ENCODE measurements at places on chromosomes 3 and 15.

- no peak for DNase-seq
Observed at GRCh38 chr15:78302579-78303312, 3.3 kb upstream of the SKIC8 start.

GRCh38 chr3:32733631-32734229 lies 48.7 kb downstream of the CNOT10 start:
- DNase-seq = peak; percentile 15

- DNase-seq = no peak
Observed at GRCh38 chr3:30353711-30354467, 252.5 kb upstream of the TGFBR2 start.

- no peak for DNase-seq
Observed at GRCh38 chr3:46866720-46867549, 3.7 kb upstream of the MYL3 start.

DNA sequence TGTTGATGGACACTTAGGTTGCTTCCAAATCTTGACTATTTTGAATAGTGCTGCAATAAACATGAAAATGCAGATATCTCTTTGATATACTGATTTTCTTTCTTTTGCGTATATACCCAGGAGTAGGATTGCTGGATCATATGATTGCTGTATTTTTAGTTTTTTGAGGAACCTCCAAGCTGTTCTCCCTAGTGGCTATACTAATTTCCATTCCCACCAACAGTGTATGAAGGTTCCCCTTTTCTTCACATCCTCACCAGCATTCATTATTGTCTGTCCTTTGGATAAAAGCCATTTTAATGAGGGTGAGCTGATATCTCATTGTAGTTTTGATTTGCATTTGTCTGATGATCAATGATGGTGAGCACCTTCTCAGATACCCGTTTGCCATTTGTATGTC lies 12.5 kb downstream of the PATL2 start:
- no peak for DNase-seq

DNA sequence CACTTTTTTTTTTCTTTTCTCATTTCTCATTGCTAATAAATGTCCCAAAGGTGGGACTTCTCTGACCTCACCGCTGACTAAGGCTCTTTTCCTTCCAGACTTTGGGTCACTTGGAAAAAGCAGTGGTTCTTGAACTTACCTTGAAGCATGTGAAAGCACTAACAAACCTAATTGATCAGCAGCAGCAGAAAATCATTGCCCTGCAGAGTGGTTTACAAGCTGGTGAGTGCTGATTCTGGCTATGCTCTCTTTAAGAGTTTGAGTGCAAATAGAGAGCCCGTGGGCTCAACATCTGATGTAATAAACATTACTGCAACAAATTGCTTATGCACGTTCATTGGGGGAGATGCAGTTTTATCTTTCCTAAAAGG lies 2.0 kb downstream of the BHLHE40 start:
- DNase-seq = no peak

- DNase-seq = no peak
Observed at GRCh38 chr15:43370310-43370974, 401 bp downstream of the ZSCAN29 start.

- DNase-seq = no peak
Observed at GRCh38 chr3:83662381-83662960, 1296.3 kb upstream of the CADM2 start.

DNA sequence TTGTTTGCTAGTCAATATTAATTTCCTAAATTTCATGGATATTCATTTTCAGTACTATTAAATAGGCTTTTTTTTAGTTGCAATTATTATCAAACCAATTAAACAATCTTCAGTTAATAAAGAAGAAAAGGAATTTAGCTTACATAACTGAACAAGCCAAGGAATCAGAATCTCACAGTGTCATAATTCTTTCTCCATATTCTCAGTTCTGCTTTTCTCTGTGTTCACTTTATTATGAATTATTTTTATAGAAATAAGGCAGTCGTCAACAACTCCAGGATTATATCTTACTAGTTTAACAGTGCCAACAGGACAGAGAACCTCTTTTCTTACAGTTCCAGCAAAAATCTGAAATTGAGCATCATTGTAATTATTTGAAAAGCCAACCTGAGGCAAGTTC lies 221.7 kb downstream of the CGGBP1 start:
- no peak for DNase-seq

- no peak for DNase-seq
Observed at GRCh38 chr3:37785736-37786135, 75.9 kb upstream of the CTDSPL start.

GRCh38 chr15:79930516-79930915 lies 33.7 kb upstream of the MTHFS start:
- no peak for DNase-seq

DNA sequence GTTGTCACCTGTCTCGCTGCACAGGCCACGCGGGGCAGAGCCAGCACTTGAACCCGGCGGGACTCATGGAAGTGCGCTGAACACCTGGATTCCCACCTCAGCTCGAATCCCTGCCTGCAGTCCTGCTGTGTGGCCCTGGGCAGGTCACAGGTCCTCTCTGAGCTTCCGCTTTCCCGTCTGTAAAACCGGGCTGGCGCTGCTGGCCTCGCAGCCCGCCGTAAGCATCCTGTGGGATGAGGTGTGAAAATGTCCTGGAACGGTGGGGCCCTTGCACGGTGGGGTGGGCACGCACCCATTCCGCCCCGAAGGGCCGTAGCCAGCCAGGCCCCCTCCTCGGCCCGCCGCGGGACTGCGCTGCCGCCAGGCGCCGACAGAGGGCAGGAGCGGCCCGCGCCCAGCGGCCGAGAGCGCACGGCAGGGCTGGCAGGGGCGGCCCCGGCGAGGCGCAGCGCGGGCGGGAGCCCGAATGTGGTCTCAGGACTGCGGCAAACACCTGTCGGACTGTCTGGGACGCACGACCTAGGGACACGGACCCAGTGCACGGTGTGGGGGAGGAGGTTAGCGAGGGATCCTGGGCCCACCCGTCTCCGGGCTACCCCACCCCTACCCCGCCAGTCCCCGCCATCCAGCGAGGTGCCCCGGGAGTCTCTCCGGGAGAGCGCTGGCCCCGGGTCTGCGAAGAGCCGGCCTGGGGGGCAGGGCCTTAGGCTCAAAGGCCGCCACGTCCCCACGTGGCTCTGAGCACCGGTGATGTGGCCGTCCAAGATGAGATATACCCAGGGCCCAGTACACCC lies 40.4 kb downstream of the DNAJB8 start:
- DNase-seq = no peak

GRCh38 chr3:106172101-106172500 lies 303.3 kb upstream of the CBLB start:
- DNase-seq = no peak

GRCh38 chr15:74385733-74386132 lies 18.3 kb upstream of the CYP11A1 start:
- DNase-seq = no peak

GRCh38 chr15:56047354-56047753 lies 53.9 kb upstream of the NEDD4 start:
- no peak for DNase-seq

GRCh38 chr15:34993877-34994276 lies 5.8 kb upstream of the ZNF770 start:
- no peak for DNase-seq

GRCh38 chr15:83323296-83323711 lies 38.8 kb upstream of the BNC1 start:
- DNase-seq = no peak

DNA sequence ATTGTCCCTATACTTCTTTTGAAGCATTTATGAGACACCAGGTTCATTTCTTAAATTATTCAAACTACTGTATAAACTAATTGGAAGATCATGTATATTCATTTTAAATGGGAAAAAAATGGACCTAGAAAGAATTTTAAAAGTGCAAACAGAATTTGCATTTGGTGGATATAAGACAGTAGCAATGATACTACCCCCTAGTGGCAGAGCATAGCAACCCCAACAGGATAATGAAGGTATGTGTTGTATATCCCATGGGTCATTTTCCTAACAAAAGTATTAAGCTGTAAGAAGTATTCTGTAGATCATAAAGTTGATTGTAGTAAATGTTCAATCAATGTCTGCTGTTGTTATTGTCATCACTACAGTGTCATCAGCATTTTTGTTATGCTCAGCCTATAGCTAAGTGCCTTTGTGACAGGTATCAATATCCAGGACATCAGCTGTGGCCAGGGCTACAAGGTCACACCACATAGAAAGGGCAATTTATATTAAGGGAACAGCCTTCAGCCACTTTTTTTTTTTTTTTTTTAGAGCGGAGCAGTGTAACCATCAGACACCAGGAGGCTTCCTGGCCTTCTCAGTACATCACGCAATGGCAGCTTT lies 175.8 kb downstream of the FOXB1 start:
- peak; percentile 30 for DNase-seq

- DNase-seq = no peak
Observed at GRCh38 chr3:14209581-14210289, 31.1 kb downstream of the LSM3 start.

DNA sequence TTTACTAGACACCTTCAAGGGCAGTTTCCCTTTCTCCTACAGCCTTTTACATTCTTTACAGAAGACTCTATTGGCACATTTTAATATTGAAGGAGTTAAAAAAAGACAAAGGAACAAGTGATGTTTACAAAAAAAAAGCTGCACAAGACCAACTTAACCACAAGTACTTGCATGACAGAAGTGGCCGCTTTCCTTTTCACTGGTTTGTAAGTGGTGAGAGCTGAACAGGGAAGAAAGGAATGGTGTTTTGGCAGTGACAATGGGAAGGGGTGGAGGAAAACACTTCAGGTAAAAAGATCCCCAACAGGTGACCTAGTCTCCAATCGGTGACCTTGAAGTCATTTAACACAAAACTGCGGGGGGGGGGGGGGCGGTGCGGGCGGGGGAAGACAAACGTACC lies 1.1 kb downstream of the WDR72 start:
- DNase-seq = no peak

All from NT2/D1 (cell line).